Hematopoietic multipotent progenitor cell treated with erythropoietin and hydrocortisone succinate and interleukin-3 and kit ligand, for 4 days (in vitro differentiated cells): ENCODE measurements at places on chromosomes 2 and 18.
A peak's percentile ranks its signal among the peaks of the same experiment; 100 is the strongest.

GRCh38 chr2:169086893-169087467 is 17.6 kb downstream of the DHRS9 start:
- DNase-seq = no peak

- DNase-seq = no peak
These were observed 218.0 kb upstream of the PIEZO2 start for GRCh38 chr18:11367351-11367750.

GRCh38 chr2:111965062-111965461 is 66.7 kb downstream of the MERTK start:
- no peak for DNase-seq

GRCh38 chr18:58858591-58859468 is 5.8 kb upstream of the ZNF532 start:
- peak; percentile 37 for DNase-seq

DNA sequence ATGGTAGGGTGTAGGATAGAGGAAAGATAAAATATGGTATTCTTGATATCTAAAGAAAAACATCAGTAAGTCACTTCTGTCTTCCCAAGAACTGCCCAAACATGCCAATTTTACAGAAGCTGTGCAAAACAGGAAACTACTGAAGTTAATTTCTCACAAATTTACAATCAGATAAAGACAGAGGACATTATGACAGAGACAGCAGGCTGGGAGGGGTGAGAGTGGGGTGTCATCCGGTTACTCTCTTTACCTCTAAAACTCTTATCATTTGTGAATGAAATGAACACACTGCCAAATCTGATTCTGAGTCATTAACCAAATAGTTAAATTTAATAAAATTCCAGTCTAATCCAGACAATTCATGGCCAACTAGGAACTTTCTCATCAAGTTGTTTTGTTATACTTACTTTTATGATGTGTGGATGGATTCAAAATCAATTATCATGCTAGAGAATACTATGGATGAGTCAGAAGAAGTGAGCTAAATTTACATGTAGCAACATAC is 323.2 kb upstream of the MEX3C start:
- DNase-seq = peak; percentile 7

DNA sequence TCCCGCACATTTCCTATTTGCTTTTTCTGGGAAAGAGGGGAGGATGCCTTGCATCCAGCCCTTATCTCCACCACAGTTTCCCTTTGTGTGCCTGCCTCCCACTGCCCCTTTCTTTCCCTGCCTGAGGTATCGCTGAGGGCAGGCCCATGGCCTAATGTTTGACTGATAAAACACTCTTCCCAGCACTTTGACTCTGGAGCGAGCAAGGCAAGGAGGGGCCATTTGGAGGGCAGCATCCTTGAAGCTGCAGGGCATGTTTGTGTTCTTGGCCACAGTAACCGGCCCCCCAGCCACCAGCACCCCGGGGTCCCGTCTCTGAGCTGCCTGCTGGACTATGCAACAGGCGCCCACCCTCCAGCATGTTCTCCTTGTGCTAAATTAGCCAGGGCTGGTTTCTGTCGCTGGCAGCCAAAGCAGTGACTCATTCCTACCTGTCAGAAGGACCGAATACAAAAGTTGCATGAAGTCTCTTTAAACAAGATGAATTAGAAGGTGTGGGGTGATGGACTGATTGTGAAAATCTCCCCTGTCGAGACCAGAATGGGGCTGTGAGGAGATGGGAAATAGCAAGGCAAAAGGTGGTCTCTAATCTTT is 50.7 kb downstream of the BCL2L11 start:
- no peak for DNase-seq

DNA sequence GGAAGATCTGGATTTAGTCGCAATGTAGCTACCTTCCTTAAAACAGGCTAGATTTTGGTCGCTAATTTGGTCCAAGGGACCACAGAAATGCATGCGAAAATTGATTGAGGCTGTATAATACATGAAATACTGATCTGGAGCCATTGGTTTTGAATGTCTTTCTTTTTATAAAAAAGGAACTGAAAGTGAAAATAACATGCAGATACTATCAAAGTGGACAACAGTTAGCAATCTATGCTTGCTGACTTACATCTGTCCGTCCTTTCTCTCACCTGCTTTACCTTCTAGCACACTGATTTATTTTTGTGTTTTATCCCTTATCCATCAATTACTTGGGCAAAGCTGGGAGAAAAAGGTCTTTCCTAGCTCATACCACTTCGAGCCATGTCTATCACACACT is 1459.8 kb upstream of the ACVR2A start:
- no peak for DNase-seq

- no peak for DNase-seq
These were observed 60.9 kb upstream of the SIX2 start for GRCh38 chr2:45070113-45070652.

- no peak for DNase-seq
These were observed 43.6 kb upstream of the ZNF804A start for GRCh38 chr2:184554736-184555135.

DNA sequence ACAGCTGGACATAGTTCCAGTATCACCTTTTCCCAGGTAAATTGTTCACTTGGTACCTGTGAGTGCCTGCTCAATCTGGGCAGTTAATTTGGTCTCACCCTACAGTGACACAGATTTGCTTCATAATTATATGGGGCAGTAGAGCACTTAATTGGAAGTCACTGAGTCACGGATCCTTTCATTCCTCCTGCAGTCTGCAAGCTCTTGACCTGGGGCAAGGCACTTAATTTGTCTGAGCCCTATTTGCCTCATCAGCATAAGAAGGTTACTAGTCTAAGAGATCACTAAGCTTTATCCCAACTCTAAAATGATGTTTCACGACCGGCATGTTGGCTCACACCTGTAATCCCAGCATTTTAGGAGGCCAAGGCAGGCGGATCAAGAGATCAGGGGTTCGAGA is 8.9 kb downstream of the FBXO36 start:
- no peak for DNase-seq

- DNase-seq = no peak
These were observed 95.4 kb upstream of the CHRNA1 start for GRCh38 chr2:174859563-174860169.

DNA sequence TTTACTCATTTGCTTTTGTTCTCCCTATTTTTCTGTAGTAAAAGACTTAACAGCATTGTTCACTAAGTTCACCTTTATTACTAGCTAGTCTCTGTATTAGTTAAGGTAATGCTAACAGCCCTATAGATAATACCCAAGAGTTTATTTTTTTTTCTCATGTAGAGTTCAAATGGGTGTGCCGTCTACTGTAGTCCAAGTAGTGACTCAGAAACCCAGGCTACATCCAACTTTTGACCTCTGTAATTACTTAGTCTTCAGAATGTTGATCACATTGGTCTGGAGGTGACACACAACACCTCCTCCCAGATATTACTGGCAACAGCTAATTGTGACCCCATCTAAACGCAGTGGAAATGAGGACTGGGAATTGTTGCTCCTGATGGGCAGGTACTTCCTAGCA is 7.7 kb downstream of the COQ10B start:
- no peak for DNase-seq

DNA sequence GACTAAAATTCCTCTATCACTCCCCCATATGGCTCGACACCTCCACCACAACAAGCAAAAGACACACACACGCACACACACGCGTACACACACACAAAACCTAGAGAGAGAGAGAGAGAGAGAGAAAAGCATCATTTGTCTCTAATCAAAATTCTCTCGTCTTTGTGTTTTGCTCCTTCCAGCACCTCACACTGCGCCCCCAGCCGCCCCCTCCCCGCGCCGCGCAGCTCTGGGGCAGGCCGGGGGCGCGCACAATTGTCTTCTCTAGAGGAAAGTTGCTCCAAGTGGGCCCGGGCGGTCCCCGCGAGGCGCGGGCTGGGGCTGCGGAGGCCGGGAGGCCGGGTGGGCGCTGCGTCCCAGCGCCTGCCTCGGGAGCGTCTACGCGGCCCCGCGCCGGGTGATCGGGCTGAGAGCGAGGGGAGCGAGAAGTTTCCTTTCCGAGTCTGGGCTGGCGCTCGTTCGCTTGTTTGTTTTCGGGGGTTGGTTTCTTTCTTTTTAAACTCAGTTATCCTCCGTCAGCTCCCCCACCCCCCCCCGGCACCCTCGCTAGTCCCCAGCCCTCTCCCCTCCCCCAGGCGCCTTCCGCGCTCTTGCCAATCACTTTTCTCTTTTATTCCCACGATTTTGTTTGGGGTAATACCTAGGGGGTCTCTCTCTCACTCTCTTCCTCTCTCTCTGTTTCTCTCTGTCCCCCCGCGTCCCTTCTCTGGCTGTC is 4.1 kb downstream of the ZEB2 start:
- DNase-seq = peak; percentile 86

- no peak for DNase-seq
These were observed 63.5 kb downstream of the CCDC102B start for GRCh38 chr18:68861365-68861764.

- DNase-seq = peak; percentile 82
These were observed 51.5 kb upstream of the PHLPP1 start for GRCh38 chr18:62663731-62664336.

GRCh38 chr2:8548619-8549150 is 133.2 kb upstream of the ID2 start:
- no peak for DNase-seq

- peak; percentile 55 for DNase-seq
These were observed 592 bp downstream of the PSD4 start for GRCh38 chr2:113174376-113174750.

- peak; percentile 48 for DNase-seq
These were observed 74.3 kb upstream of the IGFBP5 start for GRCh38 chr2:216769626-216770025.

- DNase-seq = no peak
These were observed 10.6 kb downstream of the TRABD2A start for GRCh38 chr2:84870306-84870705.

DNA sequence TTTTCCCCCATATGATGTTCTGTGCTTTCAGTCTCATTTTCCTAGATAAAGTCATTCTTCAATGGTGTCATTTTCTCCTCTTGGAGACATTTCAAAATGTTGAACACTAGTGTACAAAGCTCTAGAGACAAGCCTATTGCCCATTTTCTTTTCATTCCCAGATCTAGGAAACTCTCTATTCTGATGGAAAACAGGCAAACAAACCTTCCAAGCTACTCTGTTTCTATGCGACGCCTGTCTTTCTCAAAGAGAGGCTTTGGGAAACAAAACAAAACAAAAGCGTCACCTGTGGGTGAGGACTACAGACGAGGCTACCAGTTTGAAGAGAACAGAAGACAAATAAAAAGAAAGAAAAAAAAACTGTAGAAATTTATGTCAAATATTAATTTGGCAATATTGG is 311.0 kb downstream of the CBLN2 start:
- DNase-seq = no peak

DNA sequence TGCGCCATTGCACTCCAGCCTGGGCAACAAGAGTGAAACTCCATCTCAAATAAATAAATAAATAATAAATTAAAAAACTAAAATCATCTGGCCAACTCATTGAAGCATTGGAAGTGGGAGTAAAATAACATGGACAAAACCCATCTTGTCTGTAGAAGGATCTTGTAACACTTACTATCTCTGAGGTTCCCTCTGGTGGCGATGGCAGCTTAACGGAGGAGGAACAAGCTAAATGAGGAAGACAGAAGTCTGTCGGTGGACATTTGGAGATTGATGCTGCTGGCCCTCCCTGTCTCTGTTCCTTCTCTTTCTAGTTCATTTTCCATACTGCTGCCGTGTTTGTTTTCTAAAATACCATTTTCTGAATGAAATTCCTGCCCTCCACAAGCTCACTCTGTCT is 43.4 kb downstream of the ZCCHC2 start:
- DNase-seq = peak; percentile 81

GRCh38 chr2:54591551-54591950 is 131.9 kb upstream of the EML6 start:
- no peak for DNase-seq

GRCh38 chr2:64652231-64653108 is 1.2 kb downstream of the SERTAD2 start:
- peak; percentile 82 for DNase-seq

- no peak for DNase-seq
These were observed 32.1 kb upstream of the LCLAT1 start for GRCh38 chr2:30414961-30415360.

- DNase-seq = peak; percentile 58
These were observed 159.4 kb downstream of the AGPS start for GRCh38 chr2:177551989-177552421.

DNA sequence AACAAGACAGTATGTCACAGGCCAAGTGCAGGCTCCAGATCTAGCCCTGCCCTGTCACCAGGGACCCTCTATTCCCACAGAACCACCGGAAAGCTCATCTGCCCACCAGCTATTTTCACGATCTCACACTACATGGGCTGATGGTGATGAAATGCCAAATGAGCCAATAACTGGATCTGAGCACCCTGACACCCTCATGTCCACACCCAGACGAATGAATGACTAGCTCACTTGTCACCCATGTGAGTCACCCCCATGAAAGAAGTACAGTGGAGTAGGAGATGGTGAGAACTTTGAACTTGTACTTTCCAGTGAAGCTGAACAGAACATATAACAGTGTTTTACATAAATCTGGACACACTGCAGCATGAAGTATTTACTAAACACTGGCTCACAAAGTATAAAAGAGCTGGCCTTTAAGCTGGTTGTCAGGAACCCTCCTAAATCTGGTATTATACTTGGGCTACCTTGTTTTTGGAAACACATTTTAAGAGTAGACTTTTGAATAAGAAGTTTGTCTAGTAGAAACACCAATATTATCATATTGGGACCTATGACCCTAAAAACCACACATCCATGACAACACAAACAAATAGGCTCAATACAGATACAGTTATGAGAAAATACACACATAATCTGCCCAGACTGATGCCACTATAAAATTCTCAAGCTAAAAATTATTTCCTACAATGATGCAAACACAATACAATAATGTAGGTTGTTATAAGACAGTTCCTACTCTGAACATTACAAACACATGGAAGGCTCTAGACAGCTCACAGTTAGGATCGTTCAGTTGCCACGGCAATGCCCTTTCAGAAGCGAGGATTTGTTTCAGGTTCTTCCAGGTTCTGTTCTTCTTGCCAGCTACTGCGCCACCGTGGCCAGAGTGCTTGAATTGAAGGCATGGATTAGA is 19.0 kb downstream of the INO80C start:
- no peak for DNase-seq

DNA sequence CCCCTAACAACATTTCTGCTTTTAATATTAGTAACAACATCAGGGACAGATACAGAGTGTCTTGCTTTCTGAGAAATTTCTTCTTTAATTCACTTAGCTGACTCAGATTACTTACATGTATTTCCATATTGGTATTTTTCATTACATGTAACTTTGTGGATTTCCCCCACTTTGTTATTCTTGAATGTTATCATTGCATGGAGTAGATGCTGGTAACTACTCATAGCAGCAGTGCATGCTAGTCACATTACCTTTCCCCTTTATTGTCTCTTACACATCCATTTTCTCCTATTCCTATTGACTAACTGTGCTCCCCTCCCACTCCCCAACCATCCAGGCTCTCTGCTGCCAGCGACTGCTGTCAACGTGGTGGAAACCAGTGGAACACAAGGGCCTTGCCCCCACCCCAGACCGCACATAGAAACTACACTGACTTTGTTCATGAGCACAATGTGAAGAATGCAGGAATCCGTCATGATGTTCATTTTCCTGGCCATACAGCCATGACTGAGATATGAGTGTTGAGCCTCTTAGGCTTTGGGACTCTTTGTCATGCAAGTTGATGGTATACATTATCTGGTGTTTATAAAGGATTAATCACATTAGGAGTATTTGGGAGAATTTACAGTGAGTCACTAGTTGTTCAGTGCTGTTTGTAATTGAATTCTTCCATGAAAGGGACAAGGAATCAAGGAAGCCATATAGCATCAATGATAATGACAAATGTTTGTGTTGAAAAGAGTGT is 91.0 kb downstream of the EPB41L5 start:
- no peak for DNase-seq

GRCh38 chr2:239137898-239138283 is 262.9 kb downstream of the HDAC4 start:
- DNase-seq = no peak
